ENCODE measurements at places on chromosomes 2 and 18. TPM values are rescaled to one million over a fixed set of nuclear protein-coding genes. Genes with fewer than 3 reads are reported as not detected.
A peak's percentile ranks its signal among the peaks of the same experiment; 100 is the strongest.

DNA sequence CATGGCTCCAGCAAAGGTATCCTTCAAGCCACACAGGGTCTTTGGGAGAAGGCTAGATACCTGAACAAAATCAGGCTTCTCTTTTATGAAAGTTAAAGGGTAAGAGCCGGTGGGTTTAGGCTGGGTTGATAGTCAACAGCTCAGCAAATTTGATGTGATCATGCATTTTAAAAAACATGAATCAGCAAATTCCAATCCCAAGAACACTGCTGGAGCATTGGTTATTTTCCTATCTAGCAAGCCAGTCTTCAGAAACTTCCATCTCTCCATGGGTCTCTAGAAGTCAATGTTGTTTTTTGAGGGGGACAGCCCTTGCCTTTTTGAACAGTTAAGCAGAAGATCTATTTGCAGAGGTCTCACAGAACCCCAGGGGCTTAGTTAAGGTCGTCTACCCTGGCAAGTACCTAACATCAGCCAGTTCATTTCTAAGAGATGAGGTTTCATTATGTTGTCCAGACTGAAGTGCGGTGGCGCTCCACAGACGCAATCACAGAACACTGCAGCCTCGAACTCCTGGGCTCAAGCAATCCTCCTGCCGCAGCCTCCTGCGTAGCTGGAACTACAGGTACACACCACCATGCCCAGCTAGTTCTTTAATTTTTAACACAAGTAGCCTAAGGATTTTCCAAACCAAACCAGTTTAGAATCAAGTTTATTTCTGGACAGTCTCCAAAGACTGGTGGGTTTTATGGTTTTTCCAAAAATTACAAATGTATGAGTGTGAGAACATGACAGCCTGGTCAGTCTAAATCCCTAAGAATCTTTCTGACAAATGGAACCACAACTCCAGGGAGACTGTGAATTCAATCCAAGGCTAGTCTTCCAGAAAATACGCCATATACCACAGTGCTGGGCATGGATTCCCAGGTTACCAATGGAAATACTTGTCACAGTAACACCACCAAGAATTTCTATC is 4.1 kb upstream of the ZCCHC2 start:
- no peak for DNase-seq

GRCh38 chr18:32770054-32770665 is 2.7 kb downstream of the KLHL14 start:
- peak; percentile 16 for DNase-seq

GRCh38 chr18:3827236-3827845 is 377.4 kb downstream of the TGIF1 start:
- no peak for DNase-seq

The PRSS56 gene
- not detected for polyA plus RNA-seq
